ENCODE measurements at places on chromosomes 11 and 22.

DNA sequence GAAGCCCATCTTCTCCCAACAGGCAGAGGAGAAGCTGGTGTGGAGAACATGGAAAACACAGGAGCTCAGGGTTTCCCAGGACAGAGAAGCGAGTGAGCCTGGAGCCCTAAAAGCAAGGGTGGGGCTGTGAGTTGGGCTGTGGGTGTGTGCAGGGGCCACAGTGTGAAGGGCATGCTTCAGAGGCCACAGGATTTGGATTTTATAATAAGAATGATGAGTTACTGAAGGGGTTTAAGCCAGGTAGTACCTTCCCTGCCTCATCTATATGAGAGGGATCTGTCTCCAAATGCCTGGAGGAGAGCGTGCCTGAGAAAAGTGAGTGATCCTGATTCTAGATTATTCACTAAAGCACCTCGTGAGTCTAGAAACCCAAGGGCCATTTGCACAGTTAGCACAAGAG, 106.8 kb downstream of the VPREB1 start:
- DNase-seq = no peak

- no peak for DNase-seq
Measured at GRCh38 chr11:8202516-8203413, 33.9 kb upstream of the RIC3 start.

DNA sequence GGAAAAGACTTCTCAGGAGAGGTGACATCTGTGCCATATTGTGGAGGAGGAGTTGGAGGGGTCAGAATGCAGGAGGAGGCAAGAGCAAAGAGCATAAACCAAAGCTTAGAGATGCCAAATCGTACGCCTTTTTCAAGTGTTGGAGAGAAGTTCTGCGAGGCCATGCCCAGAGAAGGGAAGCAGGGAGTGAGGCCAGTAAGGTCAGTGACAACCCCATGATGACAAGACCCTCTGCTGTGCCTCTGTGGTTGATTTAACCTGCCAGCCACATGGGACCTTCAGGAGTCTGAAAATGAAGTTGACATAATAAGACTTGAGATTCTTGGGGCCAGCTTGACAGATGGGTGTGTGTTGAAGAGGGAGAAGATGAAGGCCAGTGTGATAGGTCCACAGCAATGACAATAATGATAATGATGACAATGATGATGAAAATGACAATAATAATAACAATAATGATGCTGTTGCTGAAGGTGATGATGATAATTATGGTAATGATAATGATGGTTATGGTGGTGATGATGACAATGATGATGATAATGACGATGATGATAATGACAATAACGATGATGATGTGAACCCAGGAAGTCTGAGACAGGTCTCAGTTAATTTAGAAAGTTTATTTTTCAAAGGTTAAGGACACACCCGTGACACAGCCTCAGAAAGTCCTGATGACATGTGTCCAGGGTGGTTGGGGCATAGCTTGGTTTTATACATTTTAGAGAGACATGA, 152.6 kb upstream of the B3GAT1 start:
- no peak for DNase-seq

DNA sequence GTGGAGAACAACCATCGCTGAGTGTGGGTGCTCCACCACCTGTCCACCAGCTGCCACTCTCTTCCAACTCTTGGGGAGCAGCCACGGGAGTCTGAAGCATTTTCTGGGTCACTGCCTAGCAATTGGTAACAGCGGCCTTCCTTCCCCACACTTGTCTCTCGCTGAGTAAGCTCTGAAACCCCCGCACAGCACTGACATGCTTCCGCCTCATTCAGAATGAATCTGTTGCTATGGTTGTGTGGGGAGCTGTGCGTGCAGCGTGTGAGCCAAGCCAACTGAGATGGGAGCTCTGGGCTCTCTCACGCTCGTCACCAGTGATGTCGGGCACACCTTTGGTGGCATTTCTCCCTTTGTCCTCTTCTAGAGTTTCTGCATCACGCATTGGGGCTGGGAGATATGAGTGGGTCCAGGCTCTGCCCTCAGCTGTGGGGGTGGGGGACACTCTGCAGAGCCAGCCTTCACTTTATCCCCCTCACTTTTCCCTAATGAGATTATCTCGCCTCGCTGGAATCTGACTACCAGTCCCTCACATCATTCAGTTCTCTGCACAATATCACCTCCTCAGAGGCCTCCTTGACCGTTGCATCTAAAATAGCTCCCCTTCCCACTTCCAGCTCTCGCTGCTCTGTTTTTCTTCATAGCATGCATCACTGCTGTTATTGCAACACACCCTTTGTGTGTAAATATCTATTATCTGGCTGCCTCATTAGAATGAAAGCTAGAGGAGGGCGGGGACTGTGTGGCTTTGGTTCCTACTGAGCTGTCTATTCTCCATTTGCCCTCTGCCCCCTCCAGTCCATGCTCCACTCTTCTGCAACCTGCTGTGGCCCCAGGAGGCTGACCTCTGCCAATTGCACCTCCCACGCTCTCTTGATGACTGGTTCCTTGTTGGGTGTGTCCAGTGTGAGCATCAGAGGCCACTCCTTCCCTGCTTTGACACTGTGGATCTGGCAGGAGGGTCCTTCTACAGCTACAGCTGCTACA, 569.9 kb upstream of the CADM1 start:
- DNase-seq = no peak

GRCh38 chr22:34950489-34950888, 115.5 kb upstream of the ISX start:
- DNase-seq = no peak

DNA sequence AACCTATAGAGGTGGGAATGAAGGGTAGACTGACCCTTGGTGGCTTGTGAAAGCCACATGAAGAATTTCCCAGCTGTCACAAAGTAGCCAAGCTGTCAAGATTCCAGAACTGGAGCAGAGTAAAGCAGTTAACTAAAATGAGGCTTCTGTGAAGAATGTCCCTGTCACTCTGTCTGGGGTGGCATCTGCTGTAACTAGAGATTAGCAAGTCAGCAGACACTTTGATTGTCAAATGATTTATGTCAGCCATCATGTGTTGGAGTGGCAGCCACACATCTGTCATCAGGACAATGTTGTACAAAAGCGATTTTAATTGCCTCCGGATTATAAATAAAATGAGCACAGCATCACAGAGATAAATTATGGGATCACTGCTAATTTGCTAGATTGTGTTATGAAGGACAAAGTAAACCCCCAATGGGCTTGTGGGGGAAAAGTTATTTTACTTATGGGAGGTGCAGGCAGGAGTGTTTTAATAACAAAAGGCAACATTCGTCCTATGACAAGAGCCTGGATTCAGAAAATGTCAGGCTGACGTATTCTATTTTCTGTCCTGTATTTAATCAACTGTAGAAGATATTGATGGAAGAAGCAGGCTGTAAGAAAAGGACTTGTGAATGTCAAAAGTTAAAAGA, 270.9 kb downstream of the FAM181B start:
- no peak for DNase-seq
